ENCODE measurements at places on chromosomes 12 and 14.

DNA sequence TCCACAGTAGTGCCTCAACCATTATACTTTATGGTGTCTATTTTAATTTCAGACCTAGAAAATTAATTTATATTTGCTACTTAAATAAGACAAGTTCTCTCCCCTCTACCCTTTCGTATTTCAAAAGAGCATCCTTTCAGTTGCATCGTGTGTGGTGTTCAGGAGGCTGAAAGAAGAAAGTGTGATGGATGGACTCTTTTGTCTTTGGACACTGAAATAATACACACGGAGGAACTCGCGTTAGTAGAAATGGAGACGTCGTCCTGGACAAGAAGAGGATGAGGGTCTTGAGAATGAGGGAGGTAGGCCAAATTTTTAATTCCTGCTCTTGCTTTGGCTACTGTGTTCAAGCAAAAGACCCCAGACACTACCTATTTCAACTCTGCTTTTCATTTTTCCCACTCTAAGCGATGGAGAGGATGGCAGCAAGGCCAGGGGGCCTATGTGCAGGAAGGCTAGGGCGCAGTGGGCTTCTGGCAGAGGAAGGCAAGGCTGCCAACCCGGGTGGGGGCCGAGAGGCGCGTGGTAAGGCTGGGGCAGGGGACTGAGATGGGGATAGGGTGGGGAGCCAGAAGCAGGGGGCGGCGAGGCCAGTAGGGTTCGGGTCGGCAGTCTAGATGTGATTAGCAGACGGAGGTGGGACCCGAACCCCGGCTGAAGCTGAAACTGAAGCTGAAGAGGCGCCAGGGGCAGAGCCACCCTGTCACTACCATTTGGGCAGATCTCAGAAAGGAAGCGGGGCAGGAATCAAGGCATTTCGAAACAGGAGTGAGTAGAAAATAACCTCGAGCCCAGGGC lies 722 bp downstream of the TMED8 start:
- no peak for DNase-seq

DNA sequence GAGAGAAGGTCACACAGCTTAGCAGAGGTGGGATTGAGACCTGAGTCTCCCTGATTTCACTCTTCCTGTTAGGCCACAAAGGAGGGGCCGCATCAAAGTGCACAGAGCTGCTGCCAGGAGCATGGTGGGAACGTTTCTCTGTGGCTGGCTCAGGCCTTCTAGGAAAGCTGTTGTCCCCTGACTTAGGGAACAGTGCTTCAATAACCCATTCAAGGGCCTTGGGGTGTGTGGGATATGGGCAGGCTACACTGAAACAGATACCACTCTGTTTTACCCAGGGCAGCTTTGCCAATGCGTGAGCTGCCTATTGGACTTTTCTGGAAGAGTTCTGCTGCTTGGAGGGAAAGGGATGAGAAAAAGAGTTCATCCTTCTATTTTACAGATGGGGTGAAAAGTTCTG lies 110.0 kb downstream of the ADCK1 start:
- no peak for DNase-seq

- no peak for DNase-seq
These were observed 27.5 kb upstream of the OAS1 start for GRCh38 chr12:112879191-112879705.

- no peak for DNase-seq
These were observed 151.6 kb downstream of the FOXA1 start for GRCh38 chr14:37443461-37443860.

GRCh38 chr14:75811872-75812499 lies 150.9 kb downstream of the TTLL5 start:
- DNase-seq, result no peak

- DNase-seq, result no peak
These were observed 35.8 kb downstream of the FBXO33 start for GRCh38 chr14:39396448-39396847.

GRCh38 chr14:33737446-33737845 lies 213.4 kb downstream of the EGLN3 start:
- DNase-seq, result no peak

- no peak for DNase-seq
These were observed 98.0 kb upstream of the PLEKHG7 start for GRCh38 chr12:92604786-92605185.

DNA sequence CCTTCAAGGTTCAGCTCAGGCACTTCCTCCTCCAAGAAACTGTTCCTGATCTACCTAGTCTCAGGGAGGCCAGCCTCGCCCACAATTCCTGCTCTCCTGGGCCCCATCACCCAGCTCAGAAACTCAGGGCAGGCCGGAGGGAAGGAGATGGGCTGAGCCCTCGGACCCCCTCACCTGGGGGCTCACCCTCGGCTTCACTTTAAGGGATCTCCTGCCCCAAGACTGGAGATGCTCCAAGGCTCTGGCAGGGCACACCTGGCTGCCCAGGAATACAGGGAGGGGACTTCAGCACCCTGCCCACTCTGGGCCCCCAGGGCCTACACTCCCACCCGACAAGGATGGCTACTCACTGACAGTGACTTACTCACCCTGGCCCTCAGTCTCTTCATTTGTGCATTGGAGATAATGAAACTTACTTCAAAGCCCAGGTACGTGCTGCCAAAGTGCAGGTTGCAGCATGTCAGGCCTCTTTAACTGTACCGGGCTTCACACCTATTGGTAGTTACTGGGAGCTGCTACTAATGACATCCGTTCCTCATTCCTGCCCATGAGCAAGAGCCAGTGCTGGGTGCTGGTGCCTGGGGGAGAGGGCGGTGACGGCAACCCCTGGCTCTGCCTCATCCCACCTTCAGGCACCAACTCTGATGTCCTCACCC lies 21.0 kb upstream of the PPP1R13B start:
- no peak for DNase-seq

GRCh38 chr14:82549306-82549990 lies 1015.8 kb upstream of the SEL1L start:
- DNase-seq, result no peak

DNA sequence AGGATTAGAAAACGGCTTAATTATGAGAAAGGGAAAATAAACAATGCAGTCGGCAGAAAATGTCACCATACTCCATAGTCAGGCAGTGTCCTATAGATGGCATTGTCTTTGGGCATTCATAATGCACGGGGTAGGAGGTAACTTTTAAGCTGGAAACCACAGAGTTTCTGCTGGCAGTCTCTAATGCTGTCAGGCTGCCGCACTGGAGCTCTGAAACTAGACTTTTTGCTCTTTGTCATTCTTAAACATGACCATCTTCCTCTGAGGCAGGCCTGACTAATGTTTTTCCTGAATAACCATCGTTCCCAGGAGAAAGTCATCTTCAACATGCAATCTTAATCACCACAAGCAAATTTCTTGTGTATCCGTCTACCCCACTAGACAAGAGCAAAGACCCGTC lies 108.8 kb downstream of the ETNK1 start:
- DNase-seq, result no peak

DNA sequence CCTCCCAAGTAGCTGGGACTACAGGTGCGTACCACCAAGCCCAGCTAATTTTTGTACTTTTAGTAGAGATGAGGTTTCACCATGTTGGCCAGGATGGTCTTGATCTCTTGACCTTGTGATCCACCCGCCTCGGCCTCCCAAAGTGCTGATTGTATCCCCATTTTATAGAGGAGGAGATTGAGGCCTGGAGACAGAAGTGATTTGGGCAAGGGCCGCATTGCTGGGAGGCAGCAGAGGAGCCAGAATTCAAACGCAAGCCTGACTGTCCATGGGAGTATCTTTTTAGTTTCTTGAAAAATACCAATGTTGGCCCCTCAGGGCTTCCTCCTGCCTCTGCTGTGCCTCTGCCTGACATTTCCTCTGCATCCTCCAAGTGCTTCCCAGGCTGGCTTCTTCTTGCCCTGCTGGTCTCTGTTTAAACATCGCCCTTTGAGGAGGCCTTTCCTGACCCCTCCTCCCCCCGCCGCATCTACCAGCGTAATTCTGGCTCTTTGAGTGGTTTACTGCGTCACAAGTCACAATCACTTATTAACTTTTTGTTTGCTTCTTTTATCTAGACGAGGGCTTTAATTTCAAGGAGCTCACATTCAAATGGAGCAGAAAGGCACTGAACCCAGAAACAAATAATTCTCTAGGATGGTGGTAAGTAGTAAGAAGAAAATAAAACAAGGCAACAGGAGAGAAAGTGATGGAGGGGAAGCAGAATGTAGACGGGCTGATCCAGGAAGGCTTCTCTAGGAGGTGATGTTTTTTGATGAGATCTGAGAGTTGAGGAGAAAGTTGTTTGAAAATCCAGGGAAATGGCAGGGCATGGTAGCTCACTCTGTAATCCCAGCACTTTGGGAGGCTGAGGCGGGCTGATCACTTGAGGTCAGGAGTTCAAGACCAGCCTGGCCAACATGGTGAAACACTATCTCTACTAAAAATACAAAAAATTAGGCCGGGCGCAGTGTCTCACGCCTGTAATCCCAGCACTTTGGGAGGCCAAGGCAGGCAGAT lies 91.0 kb upstream of the MED13L start:
- no peak for DNase-seq

- DNase-seq, result no peak
These were observed 174.1 kb upstream of the RTL1 start for GRCh38 chr14:101077481-101078074.

- no peak for DNase-seq
These were observed 276.7 kb downstream of the FOXN3 start for GRCh38 chr14:89140326-89140725.

- DNase-seq, result no peak
These were observed 328.1 kb downstream of the BTG1 start for GRCh38 chr12:91817517-91817916.

- DNase-seq, result no peak
These were observed 1.5 kb downstream of the COL2A1 start for GRCh38 chr12:48002773-48003218.

DNA sequence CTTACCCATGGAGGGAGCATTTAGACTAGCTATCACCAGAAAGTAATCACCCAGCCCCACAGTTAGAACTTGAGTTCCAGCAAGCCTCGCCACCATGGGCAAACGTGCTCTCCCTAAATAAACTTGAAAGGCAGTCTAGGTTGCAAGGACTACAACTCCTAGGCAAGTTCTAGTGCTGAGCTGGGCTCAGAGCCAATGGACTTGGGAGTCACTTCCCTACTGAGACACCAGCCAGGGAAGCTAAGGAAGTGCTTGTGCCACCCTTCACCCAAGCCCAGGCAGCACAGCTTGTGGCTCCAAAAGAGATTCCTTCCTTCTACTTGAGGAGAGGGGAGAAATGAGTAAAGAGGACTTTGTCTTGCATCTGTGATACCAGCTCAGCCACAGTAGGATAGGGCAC lies 57.9 kb downstream of the SLCO1A2 start:
- no peak for DNase-seq

- DNase-seq, result no peak
These were observed 275.9 kb downstream of the RPS29 start for GRCh38 chr14:49310298-49310697.

DNA sequence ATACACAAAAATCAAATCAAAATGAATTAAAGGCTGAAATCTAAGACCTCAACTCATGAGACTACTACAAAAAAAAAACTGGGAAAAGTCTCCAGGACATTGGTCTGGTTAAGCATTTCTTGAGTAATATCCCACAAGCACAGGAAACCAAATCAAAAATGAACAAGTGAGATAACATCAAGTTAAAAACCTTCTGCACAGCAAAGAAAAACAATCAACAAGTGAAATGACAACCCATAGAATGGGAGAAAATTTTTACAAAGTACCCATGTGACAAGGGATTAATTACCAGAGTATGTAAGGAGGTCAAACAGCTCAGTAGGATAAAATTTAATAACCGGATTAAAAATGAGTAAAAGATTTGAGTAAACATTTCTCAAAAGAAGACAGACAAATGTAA lies 338.7 kb downstream of the SLC16A7 start:
- no peak for DNase-seq

GRCh38 chr12:113700943-113701342 lies 229.3 kb upstream of the LHX5 start:
- DNase-seq, result no peak

- DNase-seq, result no peak
These were observed 6.8 kb upstream of the BEGAIN start for GRCh38 chr14:100593751-100594624.

- no peak for DNase-seq
These were observed 113.1 kb upstream of the MYL2 start for GRCh38 chr12:111033281-111034082.

DNA sequence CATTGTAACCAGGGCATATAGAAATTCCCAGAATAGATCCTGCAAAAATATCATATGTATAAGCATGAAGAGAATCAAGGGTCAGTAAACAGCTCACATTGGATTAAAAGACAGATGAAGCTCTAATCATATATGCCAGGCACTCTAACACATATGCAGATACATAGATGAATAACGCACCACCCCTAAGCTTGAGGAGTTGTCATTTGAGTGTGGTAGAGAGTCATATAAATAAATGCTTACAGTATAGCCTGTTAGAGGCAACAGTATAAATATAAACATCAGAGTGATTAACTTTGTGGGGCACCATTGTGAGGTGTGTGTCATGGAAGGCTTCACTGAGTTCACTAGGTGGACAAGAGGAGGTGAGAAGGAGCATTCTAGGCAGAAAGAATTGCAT lies 346.7 kb upstream of the PRICKLE1 start:
- no peak for DNase-seq

- DNase-seq, result no peak
These were observed 69.3 kb downstream of the EEA1 start for GRCh38 chr12:92859650-92860386.

Measured in CD4-positive, alpha-beta T cell treated with Interleukin-10 for 1 hour (primary cell).